ENCODE measurements at places on chromosomes 4 and X. TPM values are rescaled to one million over a fixed set of nuclear protein-coding genes. Genes with fewer than 3 reads are reported as not detected.

CENPVL3 gene
- polyA plus RNA-seq, result not detected

GRCh38 chrX:80471582-80471981, 51.3 kb downstream of the TENT5D start:
- no peak for DNase-seq

DNA sequence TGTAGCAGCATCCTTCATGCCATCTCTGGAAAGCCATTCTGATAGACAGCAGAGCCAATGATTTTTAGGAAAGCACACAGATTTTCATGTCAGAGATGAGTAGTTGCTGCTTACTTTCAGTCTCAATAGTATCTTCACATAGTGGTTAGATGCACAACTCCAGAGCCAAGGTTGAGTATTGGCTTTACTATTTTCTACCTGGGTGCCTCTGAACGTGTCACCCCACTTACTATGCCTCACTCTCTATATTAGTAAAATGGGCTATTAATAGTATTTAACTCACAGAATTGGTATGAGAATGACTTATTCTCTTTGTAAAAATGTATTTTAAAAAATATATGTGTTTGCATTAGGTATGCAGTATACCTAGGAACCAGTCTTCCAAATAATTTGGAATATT, 108.8 kb upstream of the STIM2 start:
- DNase-seq, result no peak

GRCh38 chr4:9859810-9860209, 78.4 kb downstream of the DRD5 start:
- no peak for DNase-seq

GRCh38 chrX:850471-850916, 219.9 kb downstream of the SHOX start:
- no peak for DNase-seq

DNA sequence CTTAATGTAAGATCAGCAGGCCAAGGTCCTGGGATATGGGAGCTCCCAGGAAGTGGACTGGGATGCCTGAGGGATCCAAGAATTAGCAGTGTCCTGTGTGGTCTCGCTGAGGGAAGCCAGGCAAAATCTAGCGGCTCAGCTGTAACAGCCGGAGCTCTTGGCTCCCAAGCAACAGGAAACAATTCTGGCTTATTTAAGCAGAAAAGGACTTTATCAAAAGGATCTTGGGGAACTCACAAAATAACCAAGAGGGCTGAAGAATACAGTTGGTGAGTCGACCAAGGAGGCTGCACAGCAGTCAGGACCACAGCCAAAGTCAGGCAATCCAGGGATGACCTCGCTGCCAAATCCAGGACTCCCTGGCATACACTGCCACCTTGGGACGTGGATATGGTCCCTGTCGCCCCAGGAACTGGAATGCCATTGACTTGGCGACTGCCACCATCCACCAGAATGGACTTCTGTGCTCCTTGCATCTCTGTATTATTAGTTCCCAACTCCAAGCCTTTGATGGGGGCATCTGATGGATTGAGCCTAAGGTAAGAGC, 165.3 kb upstream of the BCOR start:
- DNase-seq, result no peak

DNA sequence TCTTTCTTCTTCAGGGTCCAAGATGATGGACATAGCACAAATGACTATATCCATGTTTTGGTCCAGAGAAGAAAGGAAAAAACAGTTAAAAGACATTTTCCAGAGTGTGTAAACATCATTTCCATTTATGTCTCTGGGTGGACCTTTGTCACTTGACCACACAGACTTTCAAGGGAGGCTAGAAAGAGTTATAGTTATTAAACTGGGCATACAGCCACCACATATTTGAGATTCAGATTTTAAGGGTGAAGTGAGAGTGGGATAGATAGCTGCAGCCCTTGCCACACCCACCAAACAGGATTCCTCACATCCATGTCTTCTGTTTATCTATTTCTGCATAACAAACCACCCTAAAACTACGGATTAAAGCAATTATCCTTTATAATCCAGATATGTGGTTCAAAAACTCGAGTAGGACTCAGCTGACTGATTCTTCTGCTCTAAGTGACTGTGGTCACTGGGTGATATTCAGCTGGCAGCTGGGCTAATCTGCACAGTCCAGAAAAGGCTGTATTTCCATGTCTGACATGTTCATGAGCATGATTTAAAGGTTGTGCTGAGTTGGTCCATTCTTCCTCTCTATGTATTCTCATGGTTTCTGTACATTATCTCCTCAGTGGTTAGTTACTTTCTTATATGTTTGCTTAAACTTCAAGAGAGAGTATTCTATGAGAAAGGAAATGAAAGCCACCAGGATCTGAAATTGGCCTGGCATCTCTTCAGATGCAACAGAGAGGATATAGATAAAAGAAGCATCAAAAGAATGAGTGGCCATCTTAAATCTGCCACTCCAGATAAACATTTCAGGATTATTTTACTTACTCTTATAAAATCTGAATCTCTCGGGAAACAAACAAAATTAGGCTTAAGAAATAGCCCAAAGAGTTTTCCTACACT, 459.8 kb upstream of the CTSO start:
- no peak for DNase-seq

- no peak for DNase-seq
Measured at GRCh38 chrX:107014936-107015335, 14.9 kb upstream of the MORC4 start.

GRCh38 chrX:103214870-103215424, at the start of gene BEX4:
BEX4 (plus strand) TSS chrX:103215108; CDS start chrX:103216154, 1,046 bp downstream.
- DNase-seq, result peak; percentile 26

- no peak for DNase-seq
Measured at GRCh38 chrX:10533696-10534365, 86.6 kb downstream of the MID1 start.

- DNase-seq, result peak; percentile 44
Measured at GRCh38 chr4:127732623-127733328, 2.6 kb downstream of the SLC25A31 start.

DNA sequence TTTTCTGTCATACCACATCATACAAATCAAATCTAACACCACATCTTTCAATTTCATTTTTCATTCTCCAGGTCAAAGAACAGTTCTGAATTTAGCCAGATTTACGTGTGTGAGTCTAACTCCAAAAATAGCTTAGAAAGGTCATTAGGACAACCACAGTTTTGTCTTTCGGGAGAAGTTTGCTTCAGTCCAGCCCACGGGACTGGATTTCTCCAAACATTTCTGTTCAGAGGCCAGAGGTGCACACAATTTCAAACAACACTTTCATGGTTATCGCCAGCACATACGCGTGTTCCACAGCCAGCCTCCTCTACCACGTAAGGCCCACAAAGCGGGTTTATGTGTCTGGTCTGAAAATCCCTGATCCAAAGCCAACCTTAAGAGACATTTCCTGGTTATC, 65.9 kb downstream of the VEGFC start:
- DNase-seq, result no peak

DNA sequence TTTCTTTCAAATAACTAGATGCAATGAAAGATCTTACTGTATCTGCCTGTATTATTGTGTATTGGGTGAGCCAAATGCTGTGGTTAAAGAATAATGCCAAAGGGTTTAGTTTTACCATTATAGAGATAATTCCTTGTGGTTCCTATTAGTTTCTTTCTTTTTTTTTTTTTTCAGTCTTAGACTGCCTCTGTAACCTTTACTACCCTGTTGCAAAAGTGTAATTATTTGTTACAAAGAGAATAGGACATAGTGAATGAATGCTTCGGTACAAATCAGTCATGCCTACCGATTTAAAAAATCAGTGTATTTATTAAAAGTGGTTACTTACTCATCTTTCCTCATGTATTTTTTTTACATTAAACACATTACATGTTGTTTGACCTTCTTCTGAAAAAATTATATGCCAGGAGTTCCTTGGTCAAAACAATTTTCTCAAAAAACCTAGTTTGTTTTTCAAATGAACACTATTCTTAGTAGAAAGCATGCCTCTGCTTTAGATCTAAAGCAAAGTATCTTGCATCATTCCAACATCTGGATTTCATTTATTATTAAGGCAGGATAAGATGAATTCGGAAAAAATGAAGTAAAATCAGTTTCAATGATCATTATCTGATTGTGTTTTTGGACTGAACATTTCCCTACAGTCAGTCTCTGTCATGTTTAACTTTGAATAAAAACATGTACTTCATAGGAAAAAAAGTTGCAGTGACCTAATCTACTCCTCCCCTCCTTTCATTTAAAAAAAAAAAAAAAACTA, 21.2 kb upstream of the SYNPO2 start:
- DNase-seq, result no peak

DNA sequence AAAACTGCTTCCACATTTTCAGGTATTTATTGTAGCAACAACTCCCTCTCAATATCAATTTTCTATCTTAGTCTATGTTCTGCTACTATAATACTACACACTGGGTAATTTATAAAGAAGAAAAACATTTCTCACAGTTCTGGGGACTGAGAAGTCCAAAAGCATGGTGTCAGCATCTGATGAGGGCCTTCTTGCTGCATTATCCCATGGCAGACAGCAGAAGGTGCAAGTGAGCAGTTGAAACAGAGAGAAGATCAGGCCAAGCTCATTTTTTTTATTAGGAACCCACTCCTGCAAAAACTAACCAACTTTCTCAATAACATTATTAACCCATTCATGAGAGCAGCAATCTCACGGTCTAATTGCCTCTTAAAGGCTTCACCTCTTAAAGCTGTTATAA, 376.0 kb downstream of the RAB28 start:
- DNase-seq, result no peak

DNA sequence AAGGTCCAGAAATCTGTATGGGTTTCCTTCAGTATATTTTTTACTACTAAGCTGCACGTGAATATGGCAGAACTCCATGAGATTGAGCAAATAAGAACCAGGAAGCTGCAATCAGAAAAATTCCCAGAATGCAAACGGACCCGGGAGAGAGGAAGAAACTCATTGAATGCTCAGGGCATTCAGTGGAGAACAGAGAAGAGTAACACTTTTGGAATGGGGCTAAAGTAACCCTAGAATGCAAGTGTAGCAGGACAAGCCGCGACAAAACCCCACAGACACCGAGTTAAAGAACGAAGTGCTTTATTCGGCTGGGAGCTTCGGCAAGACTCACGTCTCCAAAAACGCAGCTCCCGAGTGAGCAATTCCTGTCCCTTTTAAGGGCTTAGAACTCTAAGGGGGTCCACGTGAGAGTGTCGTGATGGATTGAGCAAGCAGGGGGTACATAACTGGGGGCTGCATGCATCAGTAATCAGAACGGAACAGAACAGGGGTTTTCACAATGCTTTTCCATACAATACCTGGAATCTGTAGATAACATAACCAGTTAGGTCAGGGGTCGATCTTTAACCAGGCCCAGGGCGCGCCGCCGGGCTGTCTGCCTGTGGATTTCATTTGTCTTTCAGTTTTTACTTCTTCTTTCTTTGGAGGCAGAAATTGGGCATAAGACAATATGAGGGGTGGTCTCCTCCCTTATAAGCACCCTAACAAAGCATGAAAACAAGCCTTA, 56.4 kb downstream of the RAB28 start:
- DNase-seq, result peak; percentile 64

DNA sequence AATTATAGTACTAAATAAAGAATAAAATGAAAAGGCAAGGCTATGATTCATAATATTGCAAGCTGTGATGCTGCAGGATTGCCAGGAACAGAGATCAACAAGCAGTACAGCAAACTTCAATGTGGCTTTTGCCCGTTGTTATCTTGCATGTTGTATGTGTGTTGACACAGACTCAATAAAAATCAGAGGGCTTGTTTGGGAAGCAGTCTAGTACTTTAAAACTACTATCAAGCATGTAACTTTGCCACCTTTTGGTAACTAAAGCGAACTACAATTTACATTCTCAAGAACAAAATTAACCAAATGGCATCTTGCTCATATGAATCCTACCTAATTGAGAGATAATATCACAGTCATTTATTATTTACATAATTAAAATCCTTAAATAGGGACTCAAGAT, 79.8 kb upstream of the GPM6A start:
- no peak for DNase-seq

GRCh38 chr4:122099896-122100295, 52.2 kb upstream of the BLTP1 start:
- no peak for DNase-seq

DNA sequence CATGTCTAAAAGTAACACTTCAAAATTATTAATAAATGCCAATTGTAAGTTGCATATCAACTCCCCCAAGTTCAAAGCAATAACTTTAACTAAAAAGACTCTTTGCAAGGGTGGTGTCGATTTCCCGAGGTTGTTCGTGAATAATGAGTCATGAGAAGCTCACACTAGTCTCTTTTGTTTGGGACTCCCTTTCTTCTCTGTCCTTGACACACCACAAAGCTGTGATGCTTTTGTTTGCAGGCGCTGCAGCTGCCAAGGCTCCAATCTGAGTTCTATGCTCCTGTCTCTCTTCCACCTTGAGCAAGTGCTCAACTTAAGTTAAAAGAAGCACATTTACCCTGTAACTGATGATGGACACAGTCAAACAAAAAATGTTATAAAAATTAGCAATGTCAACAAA, 65.9 kb downstream of the FAT1 start:
- peak; percentile 18 for DNase-seq

DNA sequence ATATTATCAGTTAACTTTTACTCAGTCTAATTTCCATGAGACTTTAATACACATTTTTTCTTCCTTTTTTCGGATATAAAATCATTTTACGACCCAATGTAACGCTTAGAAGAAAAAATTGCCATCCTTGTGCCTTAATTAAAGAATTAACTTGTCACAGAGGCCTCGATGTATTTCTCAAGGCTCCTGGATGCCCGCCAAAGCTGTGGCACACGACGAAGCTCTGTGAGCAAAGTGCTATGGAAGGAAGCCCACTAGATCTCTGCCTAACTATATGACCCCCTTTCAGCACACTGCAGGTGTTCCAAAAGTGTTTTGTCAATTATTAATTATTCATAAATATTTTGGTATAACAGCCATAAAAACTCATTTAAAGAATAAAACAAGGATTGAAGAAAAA, 54.4 kb downstream of the TAPT1 start:
- no peak for DNase-seq

DNA sequence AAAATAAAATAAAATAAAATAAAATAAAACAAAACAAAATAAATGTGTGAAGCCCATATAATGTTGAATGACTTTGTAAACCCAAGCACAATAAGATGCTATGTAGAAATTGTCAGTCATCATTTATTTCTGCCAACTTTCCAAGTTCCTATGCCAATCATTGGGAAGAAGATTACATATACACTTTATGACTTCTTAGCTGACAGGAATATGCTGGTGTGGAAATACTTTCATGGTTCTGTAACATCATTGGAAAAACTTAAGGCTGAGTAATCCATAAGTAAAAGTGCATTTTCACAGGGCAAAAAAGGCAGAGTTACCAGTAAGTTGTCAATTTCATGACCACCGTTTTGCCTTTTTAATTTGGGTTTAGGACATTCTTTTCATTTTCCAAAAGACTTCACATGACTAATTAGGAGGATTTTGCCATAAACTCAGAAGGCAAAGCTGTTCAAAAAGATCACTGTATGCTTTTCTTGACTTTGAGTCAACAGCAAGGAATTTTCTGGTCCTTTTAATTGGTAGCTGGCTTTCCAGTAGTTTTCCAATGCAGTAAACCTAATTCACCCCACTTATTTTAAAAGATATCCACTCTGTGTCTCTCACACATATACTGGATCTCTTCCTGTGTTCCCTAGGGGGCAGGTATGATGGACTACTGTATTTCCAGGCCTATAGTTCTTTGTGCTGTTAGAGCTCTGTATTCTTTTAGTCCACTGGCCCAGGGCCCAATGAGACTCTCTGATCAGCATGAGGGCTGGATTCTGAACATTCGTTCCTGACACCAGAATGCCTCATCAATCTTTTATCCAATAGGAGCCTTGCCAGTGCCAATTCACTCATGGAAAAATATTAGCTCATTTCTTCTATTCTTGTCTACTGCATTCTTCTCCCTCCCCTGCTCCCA, 26.2 kb upstream of the SCRG1 start:
- DNase-seq, result peak; percentile 64

GRCh38 chr4:182449186-182449929, 206.2 kb downstream of the TENM3 start:
- DNase-seq, result peak; percentile 42

- no peak for DNase-seq
Measured at GRCh38 chr4:150656891-150657290, 74.9 kb downstream of the MAB21L2 start.

All from foreskin keratinocyte (primary cell).